H1 (cell line): ENCODE measurements at places on chromosomes 7 and 10. TPM values are rescaled to one million over a fixed set of nuclear protein-coding genes. Genes with fewer than 3 reads are reported as not detected.

CLCN1 gene
- 0.33 and 0.41 TPM in 2 replicates for total RNA-seq

UPK3B gene
- 18.4 and 20.6 TPM in 2 replicates for total RNA-seq

TMEM213 gene
- 0.67 TPM in 1 of 2 replicates, not detected in the other for total RNA-seq

RAMP3 gene
- 0.88 and 0.92 TPM in 2 replicates for total RNA-seq

ZNF789 gene
- 9.9 and 11.4 TPM in 2 replicates for total RNA-seq

- DNase-seq: no peak
These were observed 1.1 kb downstream of the ADK start for GRCh38 chr10:74151879-74152722.

DNA sequence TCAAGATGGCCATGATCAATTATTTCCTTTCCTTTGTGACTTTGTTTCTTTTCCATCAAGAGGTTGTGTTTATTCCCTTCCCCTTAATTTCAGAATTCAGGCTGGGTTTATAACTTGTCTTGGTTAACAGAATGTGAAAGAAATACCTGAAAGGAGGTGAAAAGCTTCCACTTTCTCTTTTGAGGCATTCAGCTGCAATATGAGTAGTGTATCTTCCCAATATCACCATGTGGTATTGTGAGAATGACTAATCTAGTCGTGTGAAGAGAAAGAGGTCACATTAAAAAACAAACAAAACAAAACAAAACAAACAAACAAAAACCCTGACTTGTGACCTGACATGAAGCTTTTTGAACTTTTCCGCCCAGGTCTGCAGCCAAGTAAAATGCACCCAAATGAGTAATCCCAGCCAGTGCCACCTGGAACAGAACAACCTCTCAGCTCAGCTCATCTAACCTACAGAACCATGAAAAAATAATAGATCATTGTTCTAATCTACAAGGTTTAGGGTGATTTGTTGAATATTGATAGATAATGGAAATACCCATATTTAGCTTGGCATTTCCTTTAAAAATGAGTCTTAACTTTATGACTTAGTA lies 70.8 kb upstream of the TEX47 start:
- no peak for DNase-seq

- no peak for DNase-seq
These were observed 32.4 kb downstream of the NSUN6 start for GRCh38 chr10:18619016-18619415.

- DNase-seq: peak; percentile 56
These were observed 103.6 kb downstream of the PRPF18 start for GRCh38 chr10:13690281-13690825.

DNA sequence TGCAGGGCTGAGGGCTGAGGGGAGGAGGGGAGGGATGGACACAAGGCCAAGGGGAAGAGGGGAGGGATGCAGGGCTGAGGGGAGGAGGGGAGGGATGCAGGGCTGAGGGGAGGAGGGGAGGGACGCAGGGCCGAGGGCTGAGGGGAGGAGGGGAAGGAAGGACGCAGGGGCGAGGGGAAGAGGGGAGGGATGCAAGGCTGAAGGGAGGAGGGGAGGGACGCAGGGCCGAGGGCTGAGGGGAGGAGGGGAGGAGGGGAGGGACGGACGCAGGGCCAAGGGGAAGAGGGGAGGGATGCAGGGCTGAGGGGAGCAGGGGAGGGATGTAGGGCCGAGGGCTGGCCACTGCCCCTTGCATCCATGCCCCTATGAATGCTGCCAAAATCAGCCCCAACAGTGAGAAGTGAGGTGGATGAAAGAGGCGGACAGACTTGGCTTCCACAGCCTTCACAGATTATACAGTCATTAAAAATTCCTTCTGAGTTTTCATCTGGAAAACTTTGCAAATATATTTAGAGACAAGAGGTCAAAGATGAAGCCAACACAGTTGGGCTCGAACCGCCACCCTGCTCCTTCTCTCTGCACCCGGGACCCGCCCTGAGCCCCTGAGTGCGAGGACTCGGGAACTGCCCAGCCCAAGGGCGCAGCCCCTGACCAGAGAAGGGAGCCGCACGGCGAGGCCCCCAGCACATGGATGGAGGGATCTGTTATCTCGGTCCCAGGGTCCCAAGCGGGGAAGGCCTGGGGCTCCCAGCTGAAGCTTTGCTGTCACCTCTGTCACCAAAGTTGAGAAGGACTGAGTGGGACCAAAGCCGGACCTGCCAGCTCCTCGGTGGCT lies 65.8 kb downstream of the DIP2C start:
- no peak for DNase-seq

DNA sequence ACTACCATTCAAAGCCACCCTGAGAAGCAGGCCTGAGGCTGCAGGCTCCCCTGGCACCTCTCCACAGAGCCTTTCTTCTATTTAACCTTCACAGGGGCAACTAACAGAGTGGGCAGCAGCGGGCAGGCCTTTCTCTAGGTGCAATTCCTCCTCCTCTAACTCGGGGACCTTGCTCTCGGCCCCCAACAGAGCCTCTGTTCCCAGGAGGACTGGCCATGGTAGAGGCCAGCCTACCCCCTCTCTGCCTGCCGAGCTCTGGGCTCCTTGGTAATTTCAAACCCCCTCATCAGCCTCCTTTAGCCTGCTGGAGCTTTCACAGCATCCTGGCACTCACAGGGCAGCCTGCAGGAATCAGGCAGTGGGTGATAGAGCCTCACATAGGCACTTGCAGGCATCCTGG lies 920.8 kb upstream of the ZNF722 start:
- no peak for DNase-seq
